ENCODE measurements at places on chromosomes 1 and 21. TPM values are rescaled to one million over a fixed set of nuclear protein-coding genes. Genes with fewer than 3 reads are reported as not detected.

PLA2G2F gene
- total RNA-seq = not detected

ELAPOR1 gene
- total RNA-seq = 13.7 TPM

PTAFR gene
- 1.7 TPM for total RNA-seq

S100A7 gene
- total RNA-seq = not detected

CNR2 gene
- not detected for total RNA-seq

CYP4A11 gene
- total RNA-seq = not detected

DNA sequence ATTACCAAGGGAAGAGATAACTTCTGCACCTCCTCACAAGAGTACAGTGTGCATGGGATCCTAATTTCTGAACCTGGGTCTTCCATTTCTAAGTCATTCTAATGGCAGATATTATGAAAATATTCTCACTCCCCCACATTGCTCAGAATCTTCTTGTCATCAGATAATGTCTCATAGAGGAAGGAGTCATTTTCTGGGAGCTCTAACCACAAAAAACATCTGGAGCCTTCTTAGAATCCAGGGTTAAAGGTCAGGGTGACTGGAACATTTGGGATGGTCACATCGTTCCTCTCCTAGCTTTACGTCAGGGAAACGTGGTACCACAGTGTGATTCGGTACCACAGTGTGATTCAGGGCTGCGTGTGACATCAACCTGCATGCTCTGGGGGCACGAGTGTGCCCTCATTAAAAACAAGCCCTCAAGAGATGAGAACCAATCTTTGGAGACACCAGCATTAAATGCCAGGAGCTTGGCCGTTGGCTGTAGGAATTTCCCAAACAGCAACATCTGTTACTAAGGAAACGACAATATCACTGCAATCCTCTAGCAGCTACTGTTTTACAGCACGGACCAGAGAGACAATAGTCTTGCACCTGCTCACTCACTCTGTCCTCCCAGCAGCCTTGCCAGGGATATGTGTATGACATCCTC, 179.1 kb downstream of the PSMG1 start:
- no peak overlapping the region for H3K4me3 ChIP-seq
- H3K27me3 ChIP-seq = no peaks in the 10 kb centered on the region
- no peak for DNase-seq
- H3K27ac ChIP-seq = no peak overlapping the region

DNA sequence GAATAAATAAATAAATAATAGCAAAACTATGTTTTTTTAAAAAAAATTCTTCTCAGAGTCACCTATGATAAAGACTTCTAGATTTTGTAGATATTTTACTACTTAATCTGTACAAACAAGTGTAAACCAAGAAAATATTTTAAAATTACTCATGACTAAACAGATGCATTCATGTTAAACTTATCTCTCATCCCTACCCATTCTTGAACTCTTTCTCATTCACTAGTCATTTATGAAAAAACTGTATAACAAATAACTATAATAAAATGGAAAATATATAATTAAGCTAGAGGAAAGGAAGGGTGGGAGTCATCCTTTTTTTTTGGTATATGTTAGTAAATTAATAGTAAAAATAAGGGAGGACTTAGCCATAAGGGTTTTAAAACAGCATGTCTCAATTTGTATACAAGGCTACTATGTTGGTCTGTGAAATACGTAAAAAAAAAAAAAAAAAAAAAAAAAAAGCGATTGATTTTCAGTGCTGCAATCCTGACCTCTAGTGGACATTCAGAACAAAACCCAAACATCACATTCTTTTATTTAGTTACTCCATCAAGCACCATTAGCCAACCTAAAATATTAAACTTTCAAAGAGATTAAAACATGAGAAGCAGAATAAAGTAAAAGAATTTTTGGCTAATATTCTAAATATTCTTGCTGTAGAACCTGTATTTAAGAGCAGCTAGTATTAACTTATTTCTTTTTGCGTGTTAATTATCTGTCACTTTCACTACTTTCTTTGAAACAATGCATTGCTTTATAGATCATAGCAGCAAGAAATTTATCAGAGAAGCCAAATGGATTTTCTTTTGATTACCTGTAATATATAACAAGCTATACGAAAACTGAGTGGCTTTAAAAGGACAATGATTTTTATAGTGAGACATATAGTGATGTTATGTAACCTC, 255.8 kb upstream of the CACYBP start:
- DNase-seq = peak; percentile 42
- no peaks in the 10 kb centered on the region for H3K4me1 ChIP-seq
- H3K27me3 ChIP-seq = no peaks in the 10 kb centered on the region
- H3K36me3 ChIP-seq = no peaks in the 10 kb centered on the region

- no peaks in the 10 kb centered on the region for H3K36me3 ChIP-seq
- DNase-seq = no peak
Observed at GRCh38 chr1:165235155-165235776, 121.2 kb downstream of the LMX1A start.

- H3K27me3 ChIP-seq = no peaks in the 10 kb centered on the region
- H3K4me1 ChIP-seq = peaks cover 22% of the 10 kb centered on the region
- no peaks in the 10 kb centered on the region for H3K36me3 ChIP-seq
- H3K4me3 ChIP-seq = no peak overlapping the region
- DNase-seq = no peak
- H3K27ac ChIP-seq = no peak overlapping the region
Observed at GRCh38 chr1:198234520-198235251, 77.9 kb downstream of the NEK7 start.

DNA sequence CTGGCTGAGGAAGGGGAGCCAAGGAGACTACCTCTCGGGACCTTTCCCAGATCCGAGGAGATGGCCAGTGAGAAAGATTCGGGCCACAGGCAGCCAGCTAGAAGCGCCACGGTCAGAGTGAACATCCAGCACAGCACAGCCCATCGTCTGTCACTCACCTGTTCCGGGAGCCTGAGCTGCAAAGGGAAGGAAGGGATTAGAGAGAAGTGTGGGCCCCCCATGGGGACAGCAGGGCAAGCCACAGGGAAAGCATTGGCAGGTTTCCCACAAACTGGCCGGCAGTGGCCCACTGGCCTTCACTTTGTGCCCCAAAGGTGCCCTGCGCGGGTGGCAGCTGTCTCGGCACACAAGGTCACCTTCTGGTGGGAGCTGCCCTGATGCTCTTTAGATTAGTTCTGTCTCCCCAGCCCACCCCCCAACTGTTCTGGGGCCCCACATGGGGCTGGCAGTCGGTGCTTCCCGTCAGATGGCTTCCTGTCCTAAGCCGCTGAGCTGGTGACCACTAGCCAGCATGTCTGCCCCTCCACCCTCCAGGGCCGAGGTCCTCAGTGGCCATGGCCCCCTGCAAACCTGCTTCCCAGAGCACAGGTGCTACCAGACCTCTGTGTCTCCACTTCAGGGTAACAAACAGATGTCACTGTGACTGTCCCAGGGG, 56.7 kb downstream of the LACTBL1 start:
- H3K36me3 ChIP-seq = no peaks in the 10 kb centered on the region
- no peak overlapping the region for H3K4me3 ChIP-seq
- no peak overlapping the region for H3K27ac ChIP-seq
- H3K27me3 ChIP-seq = no peaks in the 10 kb centered on the region
- DNase-seq = no peak

- no peak overlapping the region for H3K27ac ChIP-seq
- no peaks in the 10 kb centered on the region for H3K4me1 ChIP-seq
- no peak overlapping the region for H3K4me3 ChIP-seq
- no peak for DNase-seq
Observed at GRCh38 chr1:11822091-11822490, 16.1 kb downstream of the CLCN6 start.

GRCh38 chr1:63593303-63593885, at the start of gene PGM1:
Gene PGM1, plus strand, starts transcription at chr1:63593411. Its CDS starts 78 bp downstream, at chr1:63593489.
- no peaks in the 10 kb centered on the region for H3K36me3 ChIP-seq
- DNase-seq = peak; percentile 78
- peaks cover 10% of the 10 kb centered on the region for H3K4me1 ChIP-seq
- H3K4me3 ChIP-seq = peak within 1 kb of the TSS; percentile 48
- peak within 1 kb of the TSS; percentile 73 for H3K27ac ChIP-seq

DNA sequence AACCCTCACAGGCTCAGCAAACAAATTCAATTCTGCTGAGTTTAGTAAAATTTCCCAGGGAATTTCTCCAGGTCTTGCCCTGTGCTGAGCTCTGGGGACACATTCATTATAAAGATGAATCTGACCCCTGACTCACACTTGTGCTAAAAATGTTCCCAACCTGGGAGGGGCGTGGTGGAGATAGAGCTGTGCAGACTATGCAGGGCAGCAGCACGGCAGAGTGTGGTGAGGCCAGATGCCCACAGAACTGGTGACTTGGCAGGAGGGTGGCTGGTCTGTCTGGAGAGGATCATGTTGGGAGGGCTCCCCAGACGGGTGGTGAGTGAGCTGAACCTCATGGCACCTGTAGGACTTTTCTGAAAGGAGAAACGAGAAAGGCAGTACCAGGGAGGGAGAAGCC, 31.6 kb downstream of the FAAH start:
- no peaks in the 10 kb centered on the region for H3K36me3 ChIP-seq
- DNase-seq = no peak
- H3K4me1 ChIP-seq = peaks cover 27% of the 10 kb centered on the region

- no peaks in the 10 kb centered on the region for H3K27me3 ChIP-seq
- H3K4me1 ChIP-seq = no peaks in the 10 kb centered on the region
- H3K27ac ChIP-seq = no peak overlapping the region
Observed at GRCh38 chr1:163747261-163747660, 425.5 kb downstream of the NUF2 start.

DNA sequence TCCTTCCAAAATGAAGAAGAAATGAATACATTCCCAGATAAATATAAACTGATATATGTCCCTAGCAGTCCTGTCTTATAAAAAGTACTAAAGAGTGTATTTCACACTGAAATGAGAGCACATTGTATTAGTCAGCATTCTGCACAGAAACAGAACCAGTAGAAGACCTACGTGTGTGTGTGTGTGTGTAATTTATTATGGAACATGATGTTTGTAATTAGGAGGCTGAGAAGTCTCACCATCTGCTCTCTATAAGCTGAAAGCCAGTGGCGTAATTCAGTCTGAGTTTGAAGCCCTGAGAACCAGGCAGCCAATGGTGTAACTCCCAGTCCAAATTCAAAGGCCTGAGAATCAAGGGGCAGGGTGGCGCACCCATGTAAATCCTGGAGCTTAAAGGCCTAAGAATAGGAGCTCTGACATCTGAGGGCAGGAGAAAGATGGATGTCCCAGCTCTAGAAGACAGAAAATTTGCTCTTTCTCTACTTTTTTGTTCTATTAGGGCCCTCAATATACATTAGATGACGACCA, 146.5 kb upstream of the LYPLAL1 start:
- no peak for DNase-seq
- no peaks in the 10 kb centered on the region for H3K27me3 ChIP-seq
- H3K27ac ChIP-seq = no peak overlapping the region
- no peaks in the 10 kb centered on the region for H3K4me1 ChIP-seq
- H3K4me3 ChIP-seq = no peak overlapping the region

DNA sequence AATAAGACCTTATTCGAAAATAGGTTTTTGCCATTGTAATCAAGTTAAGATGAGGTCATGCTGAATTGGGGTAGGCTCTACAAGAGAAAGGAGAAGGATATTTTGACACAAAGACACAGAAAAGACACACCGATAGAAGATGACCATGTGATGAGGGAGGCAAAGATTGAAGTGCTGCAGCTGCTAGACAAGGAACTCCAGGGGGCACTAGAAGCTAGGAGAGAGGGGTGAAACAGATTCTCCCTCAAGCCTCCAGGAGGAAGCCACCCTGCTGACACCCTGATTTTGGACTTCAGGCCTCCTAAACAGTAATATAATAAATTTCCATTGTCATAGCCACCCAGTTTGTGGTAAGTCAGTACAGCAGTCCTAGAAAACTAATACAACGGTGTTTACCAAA, 506.8 kb upstream of the CAMK1G start:
- H3K4me1 ChIP-seq = no peaks in the 10 kb centered on the region
- H3K4me3 ChIP-seq = no peak overlapping the region
- no peaks in the 10 kb centered on the region for H3K36me3 ChIP-seq

DNA sequence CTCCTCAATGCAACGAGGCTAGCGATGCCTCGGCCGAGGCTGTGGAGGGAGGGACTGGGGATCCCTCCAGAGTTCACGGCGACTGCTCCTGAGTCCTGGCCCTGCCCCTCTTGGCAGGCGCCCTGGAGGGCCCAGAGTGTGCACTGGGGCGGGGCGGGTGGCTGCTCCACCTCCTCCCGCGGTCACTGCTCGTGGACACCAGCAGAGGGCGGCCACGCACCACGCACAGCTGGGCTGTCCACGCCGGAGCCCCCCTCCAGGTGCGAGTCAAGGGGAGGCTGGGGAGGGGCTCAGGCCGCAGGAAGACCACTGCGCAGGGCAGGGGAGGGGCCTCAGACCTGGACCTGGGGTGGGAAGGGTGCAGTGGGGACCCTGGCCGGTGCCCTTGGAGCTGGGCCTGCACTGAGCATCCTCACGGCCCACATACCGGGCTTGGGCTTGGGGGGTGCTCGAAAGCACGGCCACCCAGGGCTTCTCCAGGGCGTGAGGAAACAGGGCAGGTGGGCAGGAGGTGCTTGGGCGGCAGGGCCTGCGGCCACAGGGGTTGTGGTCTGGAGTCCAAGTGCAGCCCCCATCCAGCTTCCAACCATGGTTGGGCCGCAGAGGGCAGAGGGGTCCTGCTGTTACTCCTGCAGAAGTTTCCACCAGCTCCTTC, 20.6 kb upstream of the TTC34 start:
- no peaks in the 10 kb centered on the region for H3K27me3 ChIP-seq
- no peak overlapping the region for H3K4me3 ChIP-seq
- H3K36me3 ChIP-seq = no peaks in the 10 kb centered on the region
- no peak overlapping the region for H3K27ac ChIP-seq

- H3K4me3 ChIP-seq = no peak overlapping the region
- no peaks in the 10 kb centered on the region for H3K27me3 ChIP-seq
- no peaks in the 10 kb centered on the region for H3K36me3 ChIP-seq
- no peaks in the 10 kb centered on the region for H3K4me1 ChIP-seq
- no peak overlapping the region for H3K27ac ChIP-seq
- no peak for DNase-seq
Observed at GRCh38 chr1:184197831-184198230, 146.3 kb downstream of the TSEN15 start.

All from CD4-positive, alpha-beta memory T cell (primary cell).